ENCODE measurements at places on chromosomes 4 and X.

- no peak for DNase-seq
These were observed 14.0 kb downstream of the APOOL start for GRCh38 chrX:85017721-85018120.

DNA sequence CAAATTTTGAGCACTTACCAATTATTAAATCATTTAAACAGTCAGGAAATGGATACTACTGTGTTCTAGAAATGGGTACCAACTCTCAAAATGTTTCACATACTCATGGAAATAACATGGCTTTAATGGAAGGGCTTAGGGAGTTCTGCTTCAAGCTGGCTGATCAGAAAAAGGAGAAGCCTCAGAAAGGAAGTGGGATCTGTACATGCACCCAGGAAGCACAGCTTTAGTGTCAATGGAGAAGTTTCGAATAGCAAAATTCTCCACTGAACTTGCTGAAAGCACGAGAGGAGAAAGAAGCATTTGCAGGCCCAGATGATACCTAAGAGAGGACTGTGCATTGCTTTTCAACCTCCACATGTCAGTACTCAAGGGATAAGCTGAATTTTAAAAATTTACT, 11.1 kb upstream of the HS3ST1 start:
- no peak for DNase-seq

DNA sequence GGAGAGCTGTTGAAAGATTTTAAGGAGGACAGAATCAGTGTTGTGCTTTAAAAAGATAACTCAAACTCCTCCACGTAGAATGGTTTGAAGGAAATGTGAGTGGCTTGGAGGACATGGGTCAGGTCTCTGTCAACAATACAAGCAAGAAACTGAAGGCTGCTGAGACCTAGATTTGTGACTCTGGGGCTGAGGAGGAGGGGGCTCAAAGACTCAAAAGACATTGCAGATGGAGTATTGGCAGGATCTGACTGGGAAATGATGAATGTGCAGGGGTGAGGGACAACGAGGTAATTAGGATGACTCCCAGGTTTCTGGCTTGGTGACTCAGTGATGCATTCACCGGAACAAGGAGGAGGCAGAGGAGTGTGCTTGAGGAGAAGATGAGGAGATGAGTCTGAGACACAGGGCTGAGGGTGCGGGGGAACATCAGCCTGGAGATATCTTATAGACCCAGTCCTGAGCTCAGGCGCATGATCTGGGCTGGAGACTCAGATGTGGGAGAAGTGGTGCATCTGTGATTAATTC, 3.3 kb upstream of the RPS4X start:
- no peak for DNase-seq

DNA sequence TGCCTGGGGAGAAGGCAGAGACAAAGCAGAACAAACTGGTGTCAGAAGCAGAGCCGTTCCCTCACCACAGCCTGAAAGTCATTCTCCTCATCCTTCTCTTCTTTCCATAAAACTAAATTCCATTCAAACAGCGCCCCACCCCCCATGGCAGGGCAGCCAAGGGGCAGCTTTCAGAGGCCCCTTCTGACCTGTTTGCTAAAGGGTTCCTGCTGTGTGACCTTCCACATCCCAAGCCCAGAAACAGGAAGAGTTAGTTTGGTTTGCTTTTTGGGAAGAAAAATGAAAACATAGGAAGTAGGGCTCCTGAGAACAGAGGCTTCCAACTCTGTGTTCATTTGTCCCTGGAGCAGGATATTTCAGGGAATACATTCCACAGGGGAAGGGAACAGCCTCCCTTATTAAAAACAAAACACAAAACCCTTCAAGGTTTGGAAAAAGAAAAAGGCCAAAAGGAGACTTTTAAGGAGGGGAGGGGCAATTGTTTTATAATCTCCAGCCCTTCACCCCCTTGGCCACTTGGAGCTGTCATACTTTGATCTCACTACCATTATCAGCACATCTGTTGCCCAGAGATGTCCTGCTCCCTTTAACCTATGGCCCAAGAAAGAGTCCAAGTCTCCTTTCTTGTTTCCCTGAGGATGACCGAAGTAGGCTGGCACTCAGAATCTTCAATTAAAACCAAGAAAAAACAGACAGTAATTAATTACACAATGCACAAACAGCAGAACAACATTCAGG, 25.3 kb downstream of the STARD8 start:
- no peak for DNase-seq

DNA sequence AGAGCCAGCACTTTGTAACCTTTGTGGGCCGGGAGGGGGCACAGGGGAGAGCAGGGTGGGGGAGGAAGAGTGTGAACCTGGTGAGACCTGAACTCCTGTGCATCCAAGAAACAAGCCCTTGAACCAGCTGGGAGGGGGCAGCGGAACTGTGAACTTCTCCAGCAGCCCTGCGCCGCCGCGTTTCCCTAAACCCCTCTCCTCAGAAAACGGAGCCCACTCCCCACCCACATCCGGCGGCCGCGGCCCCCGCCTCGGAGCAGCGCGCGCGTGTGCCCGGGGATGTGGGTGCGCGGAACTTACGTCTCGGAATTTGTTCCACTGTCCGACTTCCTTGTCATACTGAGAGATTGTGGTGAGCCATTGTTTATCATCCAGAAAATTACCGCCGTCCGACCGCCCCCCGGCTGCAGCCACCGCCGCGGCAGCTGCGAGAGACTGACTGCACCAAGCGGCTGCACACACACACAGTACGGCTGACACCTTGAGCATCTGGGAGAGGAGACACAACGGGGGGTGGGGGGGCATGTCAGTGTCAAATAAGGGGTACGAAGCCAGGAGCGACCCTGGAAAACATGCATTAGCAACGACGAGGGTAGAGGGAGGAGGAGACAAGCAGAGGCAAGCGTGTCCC, 494 bp downstream of the SPOCK3 start:
- DNase-seq = no peak

DNA sequence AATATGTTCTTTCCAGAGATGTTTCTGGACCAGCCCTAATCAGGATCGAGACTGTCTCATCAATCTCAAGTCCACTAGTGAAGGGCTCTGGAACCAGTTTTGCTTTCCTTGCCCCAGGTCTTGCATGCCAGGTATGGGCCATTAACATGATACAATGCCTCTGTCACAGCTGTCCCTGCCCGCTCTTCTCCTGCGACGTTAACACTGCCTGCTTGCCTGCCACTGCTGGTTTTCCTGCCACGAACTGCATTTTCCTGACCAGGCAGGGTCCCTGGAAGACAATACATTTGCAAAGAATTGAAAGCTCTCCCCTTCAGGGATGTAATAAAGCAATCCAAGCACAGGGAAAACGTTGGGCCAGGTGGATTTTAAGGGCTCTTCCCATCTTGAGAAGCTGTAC, 200.3 kb downstream of the MID1 start:
- DNase-seq = no peak

DNA sequence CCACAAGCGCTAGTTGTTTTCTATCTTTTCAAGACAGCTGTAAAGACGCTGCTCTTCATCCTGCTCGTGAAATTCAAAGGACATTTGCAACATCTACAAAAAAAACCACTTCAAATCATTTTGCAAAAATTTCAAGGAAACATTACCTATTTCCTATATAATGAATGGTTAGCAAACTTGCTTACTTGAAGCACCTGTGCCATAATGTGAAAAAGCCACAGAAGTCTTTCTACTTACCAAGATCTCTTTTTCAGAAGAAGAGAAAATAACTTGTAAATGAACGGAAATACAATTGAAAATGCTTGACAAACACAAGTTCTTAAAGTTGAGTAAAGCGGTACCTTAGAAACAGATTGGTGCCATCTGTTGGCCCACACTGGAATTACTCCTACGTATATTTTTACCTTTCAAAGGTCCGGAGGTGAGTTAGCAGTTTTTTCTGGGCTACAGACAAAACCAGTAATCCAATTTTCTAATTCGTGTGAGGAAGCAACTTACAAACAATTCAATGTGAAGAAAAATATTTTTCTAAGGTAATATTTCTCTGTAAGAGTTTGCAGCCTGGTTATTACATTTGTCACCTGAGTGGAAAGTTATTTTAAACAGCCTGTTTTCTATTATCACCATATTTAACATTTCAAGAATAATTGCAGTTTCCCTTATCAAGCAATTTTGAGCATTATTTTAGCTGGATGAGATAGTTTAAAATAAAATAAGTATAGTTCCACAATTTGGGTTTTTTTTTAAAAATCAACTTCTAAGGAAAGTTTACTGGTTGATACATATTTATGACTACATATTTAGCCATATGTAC, at the start of gene TLR6:
Gene TLR6 (minus strand): TSS at position 294 of the 814 bp plus-strand sequence. CDS start 27,344 bp downstream, outside the sequence.
- DNase-seq = no peak

GRCh38 chrX:119406776-119407175, 7.6 kb downstream of the SLC25A43 start:
- no peak for DNase-seq

DNA sequence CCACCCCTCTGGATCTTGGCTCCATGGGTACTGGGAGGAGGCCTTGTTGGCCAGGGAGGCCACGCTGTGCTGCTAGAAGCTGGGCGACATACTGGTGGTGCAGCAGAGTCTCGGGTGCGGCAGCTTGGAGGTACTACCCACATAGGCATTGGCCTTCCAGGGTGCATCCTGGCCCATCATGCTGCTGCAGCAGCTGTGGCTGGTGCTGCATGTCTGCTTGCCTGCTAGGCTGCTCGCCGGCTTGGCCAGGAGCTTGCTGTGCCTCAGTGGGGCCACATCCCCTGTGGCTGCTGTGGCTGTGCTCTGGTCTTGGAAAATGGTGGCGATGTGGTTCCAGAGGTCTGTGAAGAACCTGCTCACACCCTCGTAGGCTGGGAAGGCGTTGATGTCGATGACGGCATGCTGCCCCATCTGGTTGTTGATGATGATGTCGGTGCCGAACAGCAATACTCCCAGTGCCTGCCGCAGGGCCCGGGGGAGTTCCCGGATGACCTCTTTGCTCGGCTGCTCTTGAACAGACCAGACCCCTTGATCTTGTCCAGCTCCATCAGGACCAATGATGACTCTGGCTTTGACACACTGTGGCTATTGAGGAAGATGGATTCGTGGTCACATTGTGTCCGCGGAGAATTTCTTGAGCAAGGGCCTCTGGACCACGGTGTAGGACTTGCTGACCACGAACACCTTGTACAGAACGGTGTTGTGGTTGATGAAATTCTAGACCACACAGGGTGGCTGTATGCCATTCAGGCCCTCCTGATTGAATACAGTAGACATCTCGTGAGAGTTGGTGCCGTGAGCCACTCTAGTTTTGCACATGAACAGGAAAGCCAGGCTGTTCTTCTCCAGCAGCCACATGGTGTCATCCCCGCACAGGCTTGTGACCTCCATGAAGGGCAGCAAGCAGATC, 11.8 kb downstream of the RBM10 start:
- DNase-seq = no peak

DNA sequence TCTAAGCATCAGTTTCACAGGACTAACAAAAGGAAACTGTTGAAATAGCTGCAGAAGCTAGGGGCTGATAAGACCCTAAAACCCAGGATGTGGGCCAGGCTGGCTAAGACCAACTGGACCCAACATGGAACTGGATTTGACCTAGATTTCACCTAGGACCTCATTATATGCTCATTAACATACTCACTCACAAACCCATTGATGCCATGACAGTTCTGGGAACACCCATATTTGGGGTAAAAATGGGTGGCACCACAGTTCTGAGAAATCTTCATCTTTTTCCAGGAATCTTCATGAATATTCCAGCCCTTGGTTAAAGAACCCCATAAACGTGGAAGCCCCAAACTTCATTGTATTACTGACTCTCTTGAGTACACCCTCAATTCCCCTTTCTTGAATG, 41.1 kb downstream of the HSD17B13 start:
- DNase-seq = no peak

- no peak for DNase-seq
These were observed 320.6 kb downstream of the DTHD1 start for GRCh38 chr4:36601864-36602495.

DNA sequence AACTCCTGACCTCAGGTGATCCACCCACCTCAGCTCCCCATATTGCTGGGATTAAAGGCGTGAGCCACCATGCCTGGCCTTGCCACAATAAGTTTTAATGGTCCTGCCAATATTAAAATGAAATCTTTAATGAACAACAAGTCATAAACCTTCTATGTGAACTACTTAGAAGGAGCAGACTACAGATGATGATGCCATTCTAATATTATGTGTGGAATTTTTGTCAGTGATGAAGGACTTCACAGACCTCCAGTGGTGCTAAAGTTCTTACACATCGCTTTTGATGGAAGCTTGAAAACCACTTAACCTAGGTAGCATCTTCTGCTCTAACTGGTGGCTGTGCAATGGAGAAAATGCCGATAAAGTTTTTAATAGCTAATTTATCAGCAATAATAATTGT, 331.4 kb downstream of the CCSER1 start:
- DNase-seq = no peak

- no peak for DNase-seq
These were observed 114.7 kb downstream of the AFF1 start for GRCh38 chr4:87049508-87049907.

DNA sequence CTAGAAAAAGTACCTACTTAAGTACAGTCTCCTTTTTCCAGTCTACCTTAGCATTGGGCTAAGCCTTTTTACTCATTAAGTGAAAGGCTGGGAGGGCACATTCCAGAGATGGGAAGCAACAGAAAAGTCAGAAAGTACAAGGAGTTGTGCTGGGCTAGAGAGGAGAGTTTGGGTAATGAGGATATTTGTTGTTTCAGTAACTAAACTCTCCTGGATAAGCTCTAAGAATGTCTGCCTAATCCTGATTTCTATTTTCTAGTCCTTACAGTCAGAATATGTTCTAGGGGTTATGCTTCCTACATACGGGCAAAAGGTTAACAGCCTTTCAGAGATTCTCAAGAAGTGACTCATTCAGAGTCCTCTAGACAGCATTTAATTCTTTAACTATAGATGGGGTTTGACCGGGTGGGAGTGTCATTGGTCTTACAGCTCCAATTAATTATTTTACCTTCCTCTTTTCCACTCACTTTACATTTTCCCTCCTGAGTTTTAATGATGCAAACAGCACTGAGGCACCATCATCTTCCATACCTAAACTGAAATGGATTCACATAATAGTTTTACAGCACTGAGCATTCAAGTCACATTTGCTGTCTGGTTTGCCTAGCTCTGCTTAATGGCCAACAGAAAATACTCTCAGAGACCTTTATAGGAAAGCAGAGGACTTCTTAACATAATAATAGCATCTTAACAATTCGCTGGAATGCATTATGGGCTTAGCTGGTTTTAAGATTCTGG, 42.9 kb downstream of the USP26 start:
- DNase-seq = no peak

DNA sequence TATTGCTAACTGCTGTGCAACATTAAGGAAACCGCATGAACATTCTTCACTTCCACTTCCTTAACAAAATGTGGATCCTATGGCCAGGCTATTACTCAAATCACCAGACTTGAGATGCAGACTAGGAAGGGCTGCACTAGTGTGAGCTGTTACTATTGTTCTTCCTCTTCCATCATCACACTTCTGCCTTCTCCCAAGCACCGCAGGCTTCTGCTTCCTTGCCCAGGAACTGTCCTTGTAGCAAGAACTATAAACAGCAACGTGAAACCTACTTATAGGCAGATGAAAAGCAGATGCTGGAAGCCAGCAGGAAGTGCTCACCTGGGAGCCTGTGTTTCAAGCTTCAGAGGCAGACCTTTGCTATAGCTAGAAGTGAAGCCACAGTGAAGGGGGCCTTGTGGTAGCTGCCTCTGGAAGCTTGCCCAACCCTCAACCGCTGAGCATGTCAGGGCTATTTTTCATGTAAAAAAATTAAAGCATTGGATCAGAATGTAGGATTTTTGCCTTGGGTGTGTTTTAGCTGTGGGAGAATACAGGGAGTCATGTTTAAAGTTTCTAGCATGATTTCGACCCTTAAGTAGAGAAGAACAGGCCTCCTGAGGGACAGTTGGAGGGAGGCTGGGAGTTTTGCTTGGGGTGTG, 43.9 kb downstream of the CLNK start:
- no peak for DNase-seq

- no peak for DNase-seq
These were observed 119.7 kb downstream of the SHOX start for GRCh38 chrX:750263-750662.

Measured in GM19239 (cell line).